Activated CD4-positive, alpha-beta T cell treated with anti-CD3 and anti-CD28 coated beads for 36 hours (primary cell): ENCODE measurements at places on chromosomes 1 and 21. TPM values are rescaled to one million over a fixed set of nuclear protein-coding genes. Genes with fewer than 3 reads are reported as not detected.

The PCAT6 gene
- 0.59 TPM for total RNA-seq

The CRYBG2 gene
- total RNA-seq = 1.5 TPM

The EFNA4 gene
- total RNA-seq = 6.3 TPM

The SYCP1 gene
- total RNA-seq = not detected

The HORMAD1 gene
- 0.25 TPM for total RNA-seq

DNA sequence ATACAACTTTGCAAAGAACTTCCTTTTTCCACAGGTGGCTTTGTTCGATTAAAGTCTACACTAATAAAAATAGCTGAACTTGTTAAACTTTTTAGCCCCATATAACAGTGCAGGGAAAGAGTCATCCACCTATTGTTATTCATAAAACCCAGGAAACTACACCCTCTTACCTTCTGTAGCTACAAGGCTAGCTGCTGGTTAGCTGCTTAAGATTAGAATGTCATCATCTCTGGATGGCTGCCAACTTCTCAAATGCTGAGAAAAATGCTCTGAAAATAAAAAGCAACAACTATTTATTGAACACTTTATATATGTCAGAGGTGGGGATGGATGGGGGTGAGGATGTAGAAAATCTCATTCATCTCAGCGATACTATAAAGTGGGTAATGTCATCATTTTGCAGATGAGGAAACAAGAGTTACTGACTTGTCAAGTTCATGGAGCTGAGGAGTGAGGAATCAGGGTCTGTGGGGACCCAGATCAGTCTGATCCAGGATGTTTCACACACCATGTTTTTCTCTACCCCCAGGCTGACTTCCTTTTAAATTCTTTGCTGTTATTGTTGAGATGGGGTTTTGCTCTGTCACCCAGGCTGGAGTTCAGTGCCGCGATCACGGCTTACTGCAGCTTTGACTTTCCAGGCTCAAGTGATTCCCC, 17.1 kb downstream of the ATP5PF start:
- no peaks in the 10 kb centered on the region for H3K4me1 ChIP-seq
- H3K36me3 ChIP-seq = peaks cover 16% of the 10 kb centered on the region
- no peak overlapping the region for H3K27ac ChIP-seq
- no peak overlapping the region for H3K4me3 ChIP-seq
- H3K27me3 ChIP-seq = no peaks in the 10 kb centered on the region

DNA sequence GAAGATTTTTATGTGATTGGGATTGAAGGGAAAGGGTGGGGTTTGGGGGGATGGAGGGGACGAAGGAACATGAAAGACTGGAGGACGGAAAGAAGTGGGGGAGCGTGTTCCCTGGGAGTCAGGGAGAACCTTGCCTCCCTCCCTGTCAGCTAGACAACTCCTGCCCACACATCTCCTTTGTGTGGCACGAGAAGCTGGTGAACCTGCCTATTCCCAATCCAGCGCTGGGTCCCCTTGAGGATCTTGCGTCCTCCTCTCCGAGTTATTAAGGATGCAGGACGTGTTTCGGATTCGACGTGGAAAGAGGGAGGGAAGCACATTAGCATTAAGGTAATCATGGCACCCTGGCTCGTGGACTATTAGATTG, 1.4 kb downstream of the LRRC7 start:
- no peak overlapping the region for H3K27ac ChIP-seq
- no peak for DNase-seq
- peak overlapping the region; percentile 10 for H3K4me3 ChIP-seq
- no peaks in the 10 kb centered on the region for H3K36me3 ChIP-seq
- peaks cover 37% of the 10 kb centered on the region for H3K27me3 ChIP-seq

DNA sequence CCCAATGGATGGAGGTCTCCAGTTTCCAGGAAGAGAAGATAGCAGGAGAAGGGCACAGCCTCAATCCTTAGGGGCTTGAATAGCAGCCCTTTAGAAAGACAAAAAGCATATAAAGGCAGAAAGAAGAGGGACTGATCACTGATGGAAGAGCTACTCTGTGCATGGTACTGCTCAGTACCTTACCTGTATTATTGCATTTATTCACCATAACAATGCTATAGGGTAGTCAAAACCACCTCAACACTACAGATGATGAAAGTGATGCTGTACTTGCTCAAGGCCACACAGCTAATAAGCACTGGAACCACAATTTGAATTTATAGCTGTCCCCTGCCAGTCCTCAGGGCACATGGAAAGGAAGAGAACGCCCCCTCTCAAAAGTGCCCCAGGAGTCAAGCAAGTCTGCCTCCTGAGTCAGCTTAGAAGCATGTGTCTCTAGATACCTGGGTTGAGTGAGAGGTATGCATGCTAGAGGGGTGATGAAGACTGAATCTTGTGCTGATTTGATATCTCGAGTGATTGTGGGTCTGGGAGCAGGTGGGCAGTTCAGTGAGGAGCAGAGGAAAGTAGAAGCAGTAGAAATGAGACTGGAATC, 13.6 kb downstream of the DDAH1 start:
- H3K36me3 ChIP-seq = no peaks in the 10 kb centered on the region
- H3K4me3 ChIP-seq = no peak overlapping the region

- DNase-seq = no peak
- H3K27ac ChIP-seq = no peak overlapping the region
- H3K4me3 ChIP-seq = no peak overlapping the region
- H3K4me1 ChIP-seq = peaks cover 3% of the 10 kb centered on the region
- no peaks in the 10 kb centered on the region for H3K36me3 ChIP-seq
- H3K27me3 ChIP-seq = no peaks in the 10 kb centered on the region
Measured at GRCh38 chr1:228989992-228990827, 254.9 kb downstream of the RHOU start.

DNA sequence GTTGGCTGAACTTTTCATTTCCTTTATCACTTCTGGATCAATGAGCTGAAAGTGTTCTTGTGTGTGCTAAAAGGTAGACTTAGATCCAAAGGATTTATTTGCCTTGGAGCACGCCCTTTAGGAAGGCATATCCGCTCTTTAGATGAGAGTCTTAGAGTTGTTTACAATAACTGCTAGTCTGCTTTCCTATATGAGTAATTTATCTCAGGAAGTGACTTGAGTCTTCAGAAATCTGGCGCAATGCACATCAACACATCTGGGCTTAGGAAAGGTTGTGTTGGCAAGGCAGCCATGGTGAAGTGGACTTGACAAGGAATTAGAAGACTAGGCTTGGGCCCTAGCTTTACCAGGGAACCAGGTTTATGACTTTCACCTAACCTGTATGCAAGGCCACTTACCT, 204.1 kb upstream of the PTGFR start:
- no peak for DNase-seq
- H3K4me1 ChIP-seq = no peaks in the 10 kb centered on the region
- no peaks in the 10 kb centered on the region for H3K36me3 ChIP-seq
- H3K27ac ChIP-seq = no peak overlapping the region

- H3K27ac ChIP-seq = no peak overlapping the region
- no peak overlapping the region for H3K4me3 ChIP-seq
- peaks cover 4% of the 10 kb centered on the region for H3K27me3 ChIP-seq
Measured at GRCh38 chr1:178688244-178688643, 36.8 kb upstream of the RALGPS2 start.

DNA sequence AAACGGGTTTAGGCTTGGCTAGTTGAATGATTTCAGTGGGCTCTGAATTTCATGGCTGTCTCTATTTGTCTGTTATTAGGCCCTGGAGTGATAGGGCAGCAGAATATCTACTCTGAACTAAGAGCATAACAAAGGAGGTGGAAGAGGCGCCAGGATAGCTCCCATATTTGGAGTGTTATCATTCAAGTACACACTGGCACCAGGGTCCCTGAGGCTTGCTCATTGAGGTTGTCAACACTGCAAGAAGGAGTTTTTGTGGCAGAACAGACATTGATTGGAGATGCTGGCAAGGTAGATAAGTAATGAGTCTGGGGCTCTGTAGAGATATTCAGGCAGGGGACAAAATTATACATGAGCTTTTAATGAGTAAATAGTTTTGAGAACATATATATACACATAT, 1748.4 kb downstream of the MRPL39 start:
- peaks cover 13% of the 10 kb centered on the region for H3K4me1 ChIP-seq
- no peak overlapping the region for H3K4me3 ChIP-seq
- no peaks in the 10 kb centered on the region for H3K36me3 ChIP-seq
- H3K27me3 ChIP-seq = no peaks in the 10 kb centered on the region
- H3K27ac ChIP-seq = no peak overlapping the region
- DNase-seq = no peak

DNA sequence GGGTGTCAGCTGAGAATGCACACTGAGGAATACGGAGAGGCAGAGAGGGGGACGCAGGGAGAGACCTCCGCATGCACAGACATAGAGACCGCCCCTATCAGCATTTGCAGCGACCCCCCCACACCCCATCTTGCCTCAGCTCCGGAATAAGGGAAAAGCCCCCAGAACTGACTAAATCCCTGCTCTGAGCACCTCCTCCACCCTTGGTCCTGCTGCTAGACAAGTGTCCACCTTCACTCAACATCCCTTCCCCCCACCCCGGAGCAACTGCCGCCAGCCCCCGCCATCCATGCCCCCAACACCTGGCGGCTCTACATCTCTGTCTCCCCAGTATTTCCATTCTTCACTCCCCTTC, 769 bp downstream of the SV2A start:
- peak overlapping the region; percentile 78 for H3K4me3 ChIP-seq
- H3K27me3 ChIP-seq = peaks cover 2% of the 10 kb centered on the region
- DNase-seq = no peak

GRCh38 chr1:46409063-46409372, 14.9 kb downstream of the FAAH start:
- H3K4me3 ChIP-seq = no peak overlapping the region
- no peaks in the 10 kb centered on the region for H3K4me1 ChIP-seq
- H3K36me3 ChIP-seq = no peaks in the 10 kb centered on the region
- no peak overlapping the region for H3K27ac ChIP-seq
- no peak for DNase-seq
- no peaks in the 10 kb centered on the region for H3K27me3 ChIP-seq

- peaks cover 45% of the 10 kb centered on the region for H3K36me3 ChIP-seq
- H3K4me1 ChIP-seq = peaks cover 26% of the 10 kb centered on the region
- H3K27ac ChIP-seq = peak overlapping the region; percentile 37
- no peak for DNase-seq
- no peak overlapping the region for H3K4me3 ChIP-seq
- no peaks in the 10 kb centered on the region for H3K27me3 ChIP-seq
Measured at GRCh38 chr1:84946631-84947030, 50.3 kb downstream of the MCOLN2 start.

DNA sequence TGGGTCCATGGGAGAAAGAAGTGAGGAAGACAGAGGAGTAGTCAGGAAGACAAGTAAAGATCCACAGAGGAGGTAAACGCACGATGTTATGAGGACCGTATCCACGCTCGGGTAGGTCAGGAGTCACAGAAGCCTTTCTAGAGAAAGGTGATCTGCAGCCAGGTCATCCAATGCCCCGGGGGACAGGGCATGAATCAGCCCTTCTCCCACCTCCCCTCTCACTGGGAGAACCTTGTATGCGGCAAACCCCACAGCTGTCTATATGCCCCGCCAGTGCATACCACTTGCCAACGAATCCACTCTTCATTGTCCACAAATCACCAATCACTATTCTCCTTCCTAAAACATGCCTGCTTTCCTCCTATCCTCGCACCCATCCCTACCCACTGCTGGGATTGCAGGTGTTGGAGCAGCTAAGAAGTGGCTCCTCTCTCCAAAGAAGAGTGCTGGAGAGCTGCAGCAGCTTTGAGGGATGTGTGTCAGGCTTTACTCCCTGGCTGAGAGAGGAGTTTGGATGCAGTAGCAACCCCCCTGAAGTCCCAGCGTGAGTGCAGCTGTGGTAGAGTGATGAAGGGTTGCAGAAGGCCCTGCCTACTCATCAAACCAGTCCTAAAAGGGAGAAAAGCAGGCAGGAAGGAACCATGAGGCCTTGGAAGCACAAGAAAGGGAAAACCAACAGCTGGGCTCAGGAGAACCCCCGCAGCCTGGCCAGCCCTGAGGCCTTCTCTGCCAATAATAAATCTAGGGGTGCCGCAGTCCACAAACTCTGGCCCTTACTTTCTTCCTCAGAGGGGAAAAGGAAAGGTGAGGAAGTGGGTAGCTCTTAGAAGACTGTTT, 102.2 kb upstream of the GADD45A start:
- no peaks in the 10 kb centered on the region for H3K4me1 ChIP-seq
- DNase-seq = no peak
- H3K27ac ChIP-seq = no peak overlapping the region

- H3K27ac ChIP-seq = no peak overlapping the region
- no peak for DNase-seq
- H3K4me3 ChIP-seq = no peak overlapping the region
- no peaks in the 10 kb centered on the region for H3K36me3 ChIP-seq
Measured at GRCh38 chr1:105122041-105122440, 1372.3 kb downstream of the AMY1C start.

- DNase-seq = no peak
- no peaks in the 10 kb centered on the region for H3K27me3 ChIP-seq
- no peaks in the 10 kb centered on the region for H3K36me3 ChIP-seq
- no peak overlapping the region for H3K27ac ChIP-seq
Measured at GRCh38 chr1:54011316-54012007, 6.5 kb downstream of the LDLRAD1 start.

- H3K4me1 ChIP-seq = no peaks in the 10 kb centered on the region
- no peaks in the 10 kb centered on the region for H3K36me3 ChIP-seq
- no peak for DNase-seq
- no peak overlapping the region for H3K4me3 ChIP-seq
Measured at GRCh38 chr1:91278754-91279153, 125.9 kb downstream of the HFM1 start.

DNA sequence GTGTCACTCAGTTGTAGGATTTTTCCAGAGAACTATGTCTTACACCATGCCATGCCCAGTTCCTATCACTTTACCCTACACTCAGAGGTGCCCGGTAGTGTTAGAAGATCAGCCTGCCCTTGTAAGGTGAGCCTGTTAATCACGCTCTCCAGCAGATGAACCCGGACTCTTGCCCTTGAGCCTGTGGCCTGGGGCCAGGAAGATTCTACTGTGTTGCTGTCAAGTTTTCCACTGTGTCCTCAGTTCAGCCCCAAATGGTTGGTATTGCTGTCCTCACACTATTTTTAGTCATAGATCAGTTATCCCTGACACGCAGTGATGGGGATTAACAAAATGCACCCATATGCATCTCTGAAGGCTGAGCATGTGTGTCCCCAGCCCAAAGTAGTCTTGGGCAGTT, 105.0 kb upstream of the SPAG17 start:
- no peaks in the 10 kb centered on the region for H3K4me1 ChIP-seq
- no peaks in the 10 kb centered on the region for H3K36me3 ChIP-seq
- no peaks in the 10 kb centered on the region for H3K27me3 ChIP-seq
- H3K27ac ChIP-seq = no peak overlapping the region
- no peak for DNase-seq

DNA sequence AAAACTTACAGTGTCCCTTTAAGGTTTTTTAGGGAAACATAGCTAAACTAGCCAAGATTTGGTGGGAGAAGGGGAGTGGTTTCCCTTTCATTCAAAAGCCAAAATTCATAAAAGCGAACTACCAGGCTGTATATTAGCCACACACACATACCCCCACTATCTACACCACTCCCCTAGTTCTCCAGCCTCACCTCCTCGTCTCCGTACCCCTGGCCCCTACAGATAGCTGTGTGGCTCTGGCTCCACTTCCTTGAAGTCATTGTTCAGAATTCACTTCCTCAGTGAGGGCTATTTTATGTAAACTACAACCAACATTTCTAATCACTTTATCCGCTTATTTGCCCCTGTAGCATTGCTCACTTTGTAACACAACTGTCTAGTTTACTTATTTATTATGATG, 5.3 kb upstream of the DPH5 start:
- H3K27ac ChIP-seq = peak overlapping the region; percentile 19
- no peak for DNase-seq
- no peak overlapping the region for H3K4me3 ChIP-seq
- H3K27me3 ChIP-seq = no peaks in the 10 kb centered on the region
